ENCODE measurements at places on chromosomes 6 and 20. TPM values are rescaled to one million over a fixed set of nuclear protein-coding genes. Genes with fewer than 3 reads are reported as not detected.

PSORS1C2 gene
- total RNA-seq, result not detected

CST11 gene
- not detected for total RNA-seq

NXT1 gene
- 20.4 TPM for total RNA-seq

LY6G6C gene
- not detected for total RNA-seq

PTGIS gene
- total RNA-seq, result 40.2 TPM

HLA-DRB5 gene
- 1.0 TPM for total RNA-seq

OPN5 gene
- total RNA-seq, result not detected

CNR1 gene
- total RNA-seq, result 3.1 TPM

CEP85L gene
- total RNA-seq, result 25.7 TPM

ZBTB2 gene
- total RNA-seq, result 23.7 TPM

- H3K27me3 ChIP-seq, result no peaks in the 10 kb centered on the region
- H3K36me3 ChIP-seq, result no peaks in the 10 kb centered on the region
- no peak overlapping the region for H3K4me3 ChIP-seq
Measured at GRCh38 chr20:20956513-20956931, 149.6 kb downstream of the LINC00237 start.

DNA sequence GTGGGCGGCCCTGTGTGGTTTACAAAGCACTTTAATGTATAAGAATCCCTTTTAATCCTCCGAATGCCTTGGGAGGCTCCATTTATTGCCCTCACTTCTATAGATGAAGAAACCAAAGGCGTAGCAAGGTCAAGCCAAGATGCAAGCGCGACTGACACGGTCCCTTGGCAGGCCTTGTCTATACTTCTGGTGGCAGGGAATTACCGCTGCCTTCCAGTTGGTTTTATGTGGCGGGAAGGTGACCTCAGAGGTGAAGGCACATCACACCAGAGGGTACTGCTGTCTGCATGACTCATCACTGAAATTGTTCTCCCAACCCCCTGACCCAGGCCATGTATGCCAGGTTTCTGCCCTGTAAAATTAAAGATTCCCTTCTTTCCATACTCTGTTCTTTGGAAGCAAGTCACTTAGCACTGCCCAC, 36.1 kb upstream of the NAA20 start:
- H3K27me3 ChIP-seq, result no peaks in the 10 kb centered on the region
- no peaks in the 10 kb centered on the region for H3K36me3 ChIP-seq

DNA sequence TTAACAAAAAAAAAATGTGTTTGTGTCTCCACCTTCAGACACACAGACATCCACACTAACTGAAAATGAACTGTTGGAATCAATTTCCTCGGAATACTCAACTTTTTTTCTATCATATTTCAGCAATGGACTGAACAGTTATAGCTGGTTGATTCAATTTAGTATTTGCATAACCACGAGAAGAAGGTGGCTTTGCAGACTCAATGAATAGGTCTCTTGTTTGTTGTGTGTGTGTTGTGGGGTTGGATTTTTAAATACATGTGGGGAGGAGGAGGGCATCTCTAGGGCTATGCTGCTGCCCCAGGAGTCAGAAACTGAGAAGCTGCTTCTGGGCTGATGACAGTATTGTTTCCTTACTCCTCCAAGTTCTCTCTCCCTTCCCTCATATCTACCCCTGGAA, 28.7 kb downstream of the TFAP2A start:
- H3K4me3 ChIP-seq, result no peak overlapping the region
- H3K27me3 ChIP-seq, result peaks cover 90% of the 10 kb centered on the region
- DNase-seq, result no peak

- 0 out of 2 replicates have a peak overlapping the region, but pooled peaks have one; percentile 21 for H3K4me3 ChIP-seq
- no peak for DNase-seq
- H3K27ac ChIP-seq, result no peak overlapping the region
- no peaks in the 10 kb centered on the region for H3K36me3 ChIP-seq
Measured at GRCh38 chr6:138331444-138331843, 46.3 kb upstream of the SMIM28 start.

DNA sequence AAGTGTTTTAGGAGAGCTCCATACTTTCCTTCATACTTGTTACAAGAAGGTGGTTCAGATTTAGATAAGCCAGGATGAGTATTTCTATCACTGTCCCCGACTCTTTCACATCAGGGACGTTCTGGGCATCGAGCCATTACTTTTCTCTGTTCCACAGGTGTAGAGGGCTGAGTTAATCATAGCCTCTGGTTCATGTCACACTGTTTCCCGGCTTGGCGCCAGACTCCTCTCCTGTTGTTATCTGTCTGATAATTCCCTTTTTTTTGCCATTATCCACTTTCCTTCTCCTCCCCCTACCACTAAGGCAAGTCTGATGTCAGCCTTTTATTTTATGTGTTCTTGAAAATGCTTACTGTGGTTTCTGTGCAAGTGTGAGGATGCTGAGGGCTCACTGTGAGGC, 593.4 kb downstream of the UTRN start:
- H3K4me3 ChIP-seq, result no peak overlapping the region
- no peak for DNase-seq
- H3K4me1 ChIP-seq, result no peaks in the 10 kb centered on the region
- no peaks in the 10 kb centered on the region for H3K27me3 ChIP-seq
- no peak overlapping the region for H3K27ac ChIP-seq

GRCh38 chr20:2507875-2508630, 662 bp downstream of the ZNF343 start:
- H3K27me3 ChIP-seq, result peaks cover 44% of the 10 kb centered on the region
- H3K36me3 ChIP-seq, result no peaks in the 10 kb centered on the region
- H3K27ac ChIP-seq, result no peak overlapping the region
- no peak for DNase-seq

DNA sequence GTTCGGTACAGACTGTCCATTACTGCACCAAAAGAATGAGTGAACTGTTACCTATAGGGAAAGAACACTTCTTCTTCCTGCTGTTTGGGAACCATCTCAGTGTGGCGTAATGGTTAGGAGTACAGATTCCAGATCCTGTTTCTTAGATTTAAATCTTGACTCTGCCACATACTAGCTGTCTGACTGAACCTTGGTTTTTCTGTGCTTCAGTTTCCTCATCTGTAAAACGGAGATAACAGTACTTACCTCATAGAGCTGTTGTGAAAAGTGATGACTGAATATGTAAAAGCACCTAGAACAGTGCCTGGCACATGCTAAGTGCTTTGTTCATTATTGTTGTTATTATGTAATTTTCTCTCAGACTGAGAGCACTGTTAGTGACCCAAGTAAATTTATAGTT, 39.8 kb downstream of the STX11 start:
- no peak overlapping the region for H3K4me3 ChIP-seq
- DNase-seq, result no peak
- H3K27me3 ChIP-seq, result no peaks in the 10 kb centered on the region
- H3K27ac ChIP-seq, result no peak overlapping the region

DNA sequence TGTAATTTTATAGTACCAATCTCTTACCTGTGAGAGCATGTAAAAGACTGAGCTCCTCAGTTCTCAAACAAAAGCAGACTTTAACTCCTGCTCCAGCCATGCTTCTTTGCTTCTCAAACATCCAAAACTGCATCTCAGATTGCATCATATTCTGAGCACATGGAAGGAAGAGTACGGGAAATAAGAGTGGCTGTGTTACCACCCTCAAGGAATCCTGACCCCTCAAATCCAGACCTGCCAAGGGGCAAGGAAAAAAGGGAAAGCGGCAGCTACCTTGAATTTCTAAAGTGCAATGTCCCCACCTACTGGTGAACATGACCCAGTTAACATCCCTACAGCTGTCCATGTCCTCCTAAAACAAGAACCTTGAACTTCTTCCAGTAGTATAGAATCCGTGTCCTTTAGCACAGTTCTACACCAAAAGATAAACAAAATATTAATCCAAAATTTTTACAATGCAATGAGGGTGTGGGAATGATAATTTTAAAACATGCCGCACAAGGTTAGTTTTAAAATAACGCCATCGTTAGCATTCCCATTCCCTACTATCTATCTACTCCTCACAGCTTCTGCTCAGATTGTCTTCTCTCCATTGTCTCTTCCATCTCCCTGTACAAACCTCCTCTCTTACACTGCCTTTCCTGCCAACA, 34.1 kb upstream of the HLA-DQB1 start:
- no peak overlapping the region for H3K4me3 ChIP-seq
- H3K36me3 ChIP-seq, result no peaks in the 10 kb centered on the region
- no peaks in the 10 kb centered on the region for H3K4me1 ChIP-seq
- H3K27me3 ChIP-seq, result no peaks in the 10 kb centered on the region

GRCh38 chr20:50260479-50261221, 70.0 kb downstream of the CEBPB start:
- peaks cover 4% of the 10 kb centered on the region for H3K4me1 ChIP-seq
- H3K4me3 ChIP-seq, result no peak overlapping the region

DNA sequence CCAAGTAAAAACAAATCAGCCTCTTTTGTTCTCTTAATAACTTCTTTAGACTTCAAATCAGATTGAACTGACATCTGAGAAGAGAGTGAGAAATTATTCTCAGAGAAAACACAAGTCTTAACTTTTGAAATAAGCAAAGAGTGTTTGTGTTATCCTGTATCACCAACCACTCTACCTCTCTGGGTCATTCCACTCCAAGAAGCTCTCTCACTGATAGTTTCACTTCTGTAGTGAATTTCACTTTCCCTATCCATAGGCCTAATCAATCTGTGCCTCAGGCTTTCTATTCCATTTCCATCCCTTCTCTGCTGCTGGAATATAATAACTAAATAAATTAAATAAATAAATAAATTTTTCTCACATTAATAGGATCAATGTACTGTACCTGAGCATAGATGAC, 235.0 kb downstream of the HTR1B start:
- no peak overlapping the region for H3K4me3 ChIP-seq
- no peak overlapping the region for H3K27ac ChIP-seq
- DNase-seq, result no peak

- H3K4me1 ChIP-seq, result no peaks in the 10 kb centered on the region
- no peak for DNase-seq
- no peaks in the 10 kb centered on the region for H3K36me3 ChIP-seq
Measured at GRCh38 chr6:20313960-20314530, 87.6 kb upstream of the E2F3 start.

DNA sequence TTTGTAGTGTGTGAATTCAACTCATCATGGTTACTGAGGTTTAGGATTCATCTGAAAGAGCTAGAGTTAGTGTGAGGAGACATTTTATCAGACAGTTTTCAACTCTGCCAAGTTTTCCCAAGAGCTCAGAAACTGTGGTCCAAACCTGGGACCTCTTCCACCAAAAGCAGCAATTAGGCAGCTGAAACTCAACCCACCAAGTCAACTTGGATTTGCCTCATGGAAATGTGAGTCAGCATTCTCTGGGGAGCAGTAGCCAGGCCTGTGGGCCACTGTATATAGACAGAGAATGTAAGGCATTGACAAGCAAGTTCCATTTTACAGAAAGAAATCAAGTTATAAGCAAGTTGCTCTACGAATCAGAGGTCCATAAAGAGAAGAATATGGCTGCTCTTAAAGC, 178.8 kb upstream of the HDDC2 start:
- no peak overlapping the region for H3K27ac ChIP-seq
- no peak overlapping the region for H3K4me3 ChIP-seq
- no peaks in the 10 kb centered on the region for H3K27me3 ChIP-seq
- DNase-seq, result no peak
- H3K36me3 ChIP-seq, result no peaks in the 10 kb centered on the region

DNA sequence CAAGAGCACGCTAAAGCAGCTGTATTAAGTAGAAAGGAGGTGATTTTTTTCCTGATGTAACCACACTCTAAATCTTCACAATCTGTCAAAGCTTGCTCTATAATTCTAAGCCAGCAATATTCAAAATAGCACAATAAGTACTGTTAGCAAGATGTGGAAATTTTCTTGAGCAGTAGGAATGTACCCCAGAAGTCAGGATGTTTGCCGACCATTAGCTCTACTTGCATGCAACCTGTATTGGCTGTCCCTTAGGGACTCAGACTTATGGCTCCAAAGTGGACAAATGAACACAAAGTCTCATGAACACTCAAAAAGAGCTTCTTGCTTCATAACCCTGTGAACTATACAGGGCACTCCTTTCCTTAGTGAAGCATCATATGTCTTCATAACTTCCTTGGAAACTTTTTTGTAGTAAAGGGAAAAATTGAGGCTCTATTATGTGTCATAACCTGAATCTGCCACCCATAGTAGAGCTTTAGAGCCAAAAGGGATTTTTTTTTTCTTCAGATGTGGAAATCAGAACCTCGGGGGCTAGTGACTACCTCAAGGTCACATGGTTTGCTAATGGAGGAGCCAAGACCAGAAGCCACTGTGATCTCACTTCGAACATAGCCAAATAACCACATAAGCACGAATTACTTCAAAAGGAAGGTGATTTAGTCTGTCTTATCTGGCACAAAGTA, 54.5 kb downstream of the ADGRG6 start:
- H3K36me3 ChIP-seq, result no peaks in the 10 kb centered on the region
- no peak for DNase-seq
- no peaks in the 10 kb centered on the region for H3K27me3 ChIP-seq
- no peak overlapping the region for H3K27ac ChIP-seq

DNA sequence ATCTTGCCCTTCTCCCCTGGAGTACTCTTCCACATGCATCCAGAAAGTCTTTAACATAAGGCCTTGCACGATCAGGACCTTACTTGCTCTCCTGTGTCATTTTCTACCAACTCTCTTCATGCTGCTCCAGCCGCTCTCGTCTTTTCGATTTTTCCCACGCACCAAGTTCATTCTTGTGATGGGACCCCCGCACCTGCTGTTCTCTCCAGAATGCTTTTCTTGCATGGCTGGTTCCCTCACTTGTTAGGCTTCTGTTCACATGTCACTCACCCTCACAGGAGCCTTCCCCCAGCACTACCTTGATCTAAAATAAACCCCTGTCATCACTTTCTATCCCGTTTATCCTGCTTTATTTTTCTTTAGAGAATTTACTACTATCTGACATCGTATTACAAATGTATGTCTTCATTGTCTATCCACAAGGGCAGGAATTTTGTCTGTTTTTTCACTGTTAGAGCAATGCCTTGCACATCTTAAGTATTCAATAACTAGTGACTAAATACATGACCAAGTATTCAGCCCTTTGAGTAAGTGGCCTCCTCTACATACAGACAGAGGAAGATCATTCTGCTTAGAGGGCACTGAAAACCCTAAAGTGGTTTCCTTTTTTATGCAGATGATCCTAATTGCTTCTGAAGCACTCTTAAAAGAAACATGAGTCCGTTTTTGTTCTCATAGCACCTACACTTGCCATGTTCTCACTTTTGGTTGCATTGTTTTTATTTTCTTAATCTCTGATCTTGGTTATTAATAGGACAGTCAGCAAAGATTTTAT, 166.9 kb downstream of the SLC16A10 start:
- no peaks in the 10 kb centered on the region for H3K27me3 ChIP-seq
- H3K4me3 ChIP-seq, result no peak overlapping the region
- no peak for DNase-seq
- no peaks in the 10 kb centered on the region for H3K36me3 ChIP-seq
- H3K27ac ChIP-seq, result no peak overlapping the region
